ENCODE measurements at places on chromosomes 7 and 10. TPM values are rescaled to one million over a fixed set of nuclear protein-coding genes. Genes with fewer than 3 reads are reported as not detected.

The HYAL4 gene
- total RNA-seq = not detected

The SPDYE1 gene
- not detected for total RNA-seq

The CHST12 gene
- total RNA-seq = 1.7 TPM

The C10orf143 gene
- 1.5 TPM for total RNA-seq

The BAMBI gene
- not detected for total RNA-seq

The CDK14 gene
- 43.9 TPM for total RNA-seq

The ADRA2A gene
- total RNA-seq = 1.7 TPM

The ANKRD61 gene
- total RNA-seq = 1.3 TPM

The MSS51 gene
- 6.1 TPM for total RNA-seq

The CAV1 gene
- total RNA-seq = 267 TPM

The NXPH1 gene
- total RNA-seq = not detected

The EBLN1 gene
- total RNA-seq = not detected

The PRRT4 gene
- total RNA-seq = not detected

The ADAM12 gene
- not detected for total RNA-seq

DNA sequence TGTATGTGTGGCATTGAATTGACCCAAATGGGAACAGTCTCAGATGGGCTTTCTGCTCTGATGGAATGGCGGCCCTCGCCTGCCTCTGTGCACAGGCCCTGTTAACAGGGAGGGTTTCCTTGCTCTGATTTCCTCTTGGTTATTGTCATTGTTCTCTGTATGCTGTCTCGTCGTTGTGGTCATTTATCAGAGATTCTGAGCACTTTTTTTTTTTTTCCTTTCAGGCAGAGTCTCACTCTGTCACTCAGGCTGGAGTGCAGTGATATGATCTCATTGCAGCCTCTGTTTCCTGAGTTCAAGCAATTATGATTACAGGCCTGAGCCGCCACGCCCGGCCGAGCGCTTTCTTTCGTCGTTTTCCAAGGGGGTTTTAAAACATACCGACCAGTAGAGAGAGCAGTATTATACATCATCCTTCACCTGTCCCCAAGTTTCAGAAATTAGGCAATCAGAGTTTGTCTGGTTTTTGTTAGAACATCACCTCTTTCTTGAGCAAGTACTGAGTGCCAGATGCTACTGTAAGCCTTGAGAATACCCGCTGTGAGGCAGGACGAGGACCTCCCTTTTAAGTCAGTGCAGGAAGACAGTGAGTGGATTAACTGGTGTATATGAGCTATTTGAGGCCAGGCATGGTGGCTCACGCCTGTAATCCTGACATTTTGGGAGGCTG lies 6.5 kb downstream of the CHST12 start:
- DNase-seq = peak; percentile 28
- H3K27ac ChIP-seq = peak overlapping the region; percentile 23
- H3K4me3 ChIP-seq = no peak overlapping the region
- no peaks in the 10 kb centered on the region for H3K36me3 ChIP-seq
- H3K4me1 ChIP-seq = peaks cover 52% of the 10 kb centered on the region

DNA sequence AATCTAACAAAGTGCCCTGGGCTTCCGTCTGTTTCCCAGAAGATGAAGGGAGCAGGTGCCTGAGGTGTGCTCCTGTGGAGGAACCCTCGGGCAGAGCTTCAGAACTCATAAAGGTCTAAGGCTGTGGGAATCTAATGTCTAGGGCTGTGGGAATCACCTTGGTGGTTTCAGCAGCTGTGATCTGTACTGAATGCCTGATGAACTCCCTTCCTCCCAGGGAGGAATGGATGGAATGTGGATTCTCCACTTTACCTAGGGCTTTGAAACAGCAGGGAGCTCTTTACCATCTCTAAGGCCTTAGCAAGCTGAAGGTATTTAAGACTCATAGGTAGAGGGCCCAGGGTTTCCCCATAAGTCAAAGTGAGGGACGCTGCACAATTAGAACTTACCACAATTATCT lies 36.0 kb upstream of the SEMA3E start:
- H3K4me1 ChIP-seq = no peaks in the 10 kb centered on the region
- DNase-seq = no peak
- no peak overlapping the region for H3K27ac ChIP-seq
- no peaks in the 10 kb centered on the region for H3K27me3 ChIP-seq

DNA sequence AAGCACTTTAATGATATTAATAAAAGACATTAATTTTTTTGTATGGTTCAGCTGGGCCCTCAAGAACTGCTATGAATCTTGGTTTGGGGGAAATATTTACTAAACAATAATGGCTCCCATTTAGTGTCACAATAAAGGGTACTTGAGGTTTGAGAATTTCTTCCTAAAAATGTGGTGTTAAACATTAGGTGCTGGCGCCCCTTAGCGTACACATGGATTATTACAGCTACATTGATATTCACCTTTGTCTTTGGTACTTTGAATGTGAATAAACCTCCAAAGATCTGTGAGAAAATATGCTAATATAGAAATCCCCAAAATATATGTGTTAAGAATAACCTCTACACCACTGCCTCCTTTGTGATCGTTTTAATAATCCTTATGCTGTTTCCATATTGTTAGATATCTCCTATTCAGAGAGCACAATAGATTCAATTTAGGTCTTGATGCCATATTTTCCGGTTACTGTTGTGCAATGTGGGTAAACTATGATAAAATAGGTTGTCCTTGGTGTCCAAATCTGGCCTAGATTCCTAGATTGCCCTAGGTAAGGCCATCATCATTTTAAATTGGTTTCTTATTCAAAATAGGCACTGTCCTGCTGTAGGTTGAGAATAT lies 161.8 kb upstream of the CACNA2D1 start:
- no peak overlapping the region for H3K27ac ChIP-seq
- peak; percentile 64 for DNase-seq
- H3K36me3 ChIP-seq = no peaks in the 10 kb centered on the region
- H3K4me3 ChIP-seq = no peak overlapping the region

- H3K27me3 ChIP-seq = no peaks in the 10 kb centered on the region
- peaks cover 24% of the 10 kb centered on the region for H3K36me3 ChIP-seq
- peaks cover 34% of the 10 kb centered on the region for H3K4me1 ChIP-seq
- no peak overlapping the region for H3K4me3 ChIP-seq
- DNase-seq = no peak
Observed at GRCh38 chr10:88901206-88901983, 21.4 kb downstream of the STAMBPL1 start.

DNA sequence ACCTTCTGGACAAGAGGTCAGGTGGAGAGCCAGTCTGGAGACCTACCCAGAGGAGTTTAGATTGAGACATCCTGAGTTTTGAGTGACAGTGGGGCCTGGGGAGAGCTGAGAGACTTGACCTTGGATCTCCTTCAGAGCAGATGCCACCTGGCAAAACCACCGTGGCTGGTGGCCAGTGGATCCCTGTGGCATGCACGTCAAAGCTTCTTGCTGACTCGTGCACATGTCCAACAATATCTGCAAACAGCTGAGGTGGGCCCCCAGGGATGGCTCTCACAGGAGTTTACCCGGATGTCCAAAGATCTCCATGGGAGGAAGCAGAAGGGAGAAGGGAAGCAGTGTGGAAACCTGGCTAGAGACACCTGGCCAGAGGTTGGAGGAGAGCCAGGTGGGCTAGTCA lies 230.5 kb downstream of the FANK1 start:
- no peaks in the 10 kb centered on the region for H3K4me1 ChIP-seq
- H3K27ac ChIP-seq = no peak overlapping the region
- H3K4me3 ChIP-seq = no peak overlapping the region
- no peaks in the 10 kb centered on the region for H3K27me3 ChIP-seq
- no peaks in the 10 kb centered on the region for H3K36me3 ChIP-seq
- DNase-seq = no peak

- DNase-seq = no peak
- no peak overlapping the region for H3K4me3 ChIP-seq
- H3K27ac ChIP-seq = no peak overlapping the region
- no peaks in the 10 kb centered on the region for H3K36me3 ChIP-seq
- H3K4me1 ChIP-seq = no peaks in the 10 kb centered on the region
- no peaks in the 10 kb centered on the region for H3K27me3 ChIP-seq
Observed at GRCh38 chr10:10975647-10976046, 42.0 kb upstream of the CELF2 start.

DNA sequence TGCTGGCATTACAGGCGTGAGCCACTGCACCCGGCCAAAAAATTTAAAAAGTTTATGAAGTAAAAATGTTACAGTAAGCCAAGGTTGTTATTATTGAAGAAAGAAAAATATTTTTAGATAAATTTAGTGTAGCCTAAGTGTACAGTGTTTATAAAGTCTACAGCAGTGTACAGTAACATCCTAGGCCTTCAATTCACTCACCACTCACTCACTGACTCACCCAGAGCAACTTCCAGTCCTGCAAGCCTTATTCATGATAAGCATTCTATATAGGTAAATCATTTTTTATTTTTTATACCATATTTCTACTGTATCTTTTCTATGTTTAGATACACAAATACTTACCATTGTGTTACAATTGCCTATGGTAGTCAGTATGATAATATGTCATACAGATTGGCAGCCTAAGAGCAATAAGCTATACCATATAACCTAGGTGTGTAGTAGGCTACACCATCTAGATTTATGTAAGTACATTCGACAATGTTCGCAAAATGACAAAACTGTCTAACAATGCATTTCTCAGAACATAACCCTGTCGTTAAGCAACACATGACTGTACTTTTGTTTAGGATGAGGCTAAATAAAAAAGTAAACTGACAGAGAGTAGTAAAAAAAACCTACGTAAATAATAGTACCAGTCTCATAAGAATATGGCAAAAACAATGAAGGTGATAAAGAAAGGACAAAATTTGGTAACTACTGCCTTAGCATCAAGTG lies 77.8 kb upstream of the FAM133B start:
- H3K36me3 ChIP-seq = no peaks in the 10 kb centered on the region
- H3K27ac ChIP-seq = no peak overlapping the region
- H3K4me3 ChIP-seq = no peak overlapping the region
- no peaks in the 10 kb centered on the region for H3K4me1 ChIP-seq

DNA sequence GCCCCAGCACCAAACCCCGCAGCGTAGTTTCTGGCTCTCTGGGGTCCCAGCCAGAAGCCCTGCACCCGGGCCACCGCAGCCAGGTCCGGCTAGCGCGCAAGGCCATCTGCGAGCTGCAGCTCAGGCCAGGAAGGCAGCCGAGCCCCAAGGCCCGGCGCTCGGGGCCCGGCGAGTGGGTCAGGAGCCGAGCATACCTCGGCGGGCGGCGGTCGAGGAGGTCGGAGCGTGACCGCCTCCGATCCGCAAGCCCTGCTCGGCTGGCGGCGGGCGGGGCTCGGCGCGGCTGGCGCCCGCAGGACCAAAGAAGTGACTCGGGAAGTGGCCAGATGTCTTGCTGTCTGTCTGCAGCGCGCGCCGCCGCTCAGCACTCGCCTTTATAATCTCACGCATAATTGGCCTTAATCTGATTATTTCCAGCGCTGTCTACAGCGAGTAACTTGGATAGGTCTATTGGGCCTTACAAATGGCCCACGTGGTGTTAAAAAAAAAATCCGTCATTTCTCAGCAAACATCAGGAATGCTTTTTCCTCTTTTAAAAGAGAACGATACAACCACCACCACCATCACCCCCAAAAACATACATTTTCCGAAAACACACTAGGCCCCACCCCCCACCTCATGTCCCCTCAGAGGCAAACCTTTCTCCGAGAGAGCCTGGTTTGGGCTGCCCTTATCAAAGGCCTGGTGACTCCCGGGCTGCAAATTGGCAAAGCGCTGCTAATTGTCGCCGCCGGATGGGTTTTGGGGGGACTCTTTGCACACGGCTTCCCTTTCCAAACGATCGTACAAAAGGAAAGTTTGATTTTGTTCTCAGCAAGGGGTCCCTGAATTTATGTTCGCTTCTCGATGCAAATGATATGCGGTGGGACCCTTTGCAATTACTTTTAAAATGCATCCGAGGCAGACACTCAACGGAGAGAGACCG lies at the start of gene DRGX:
Gene DRGX, minus strand, starts transcription at position 349 of the 925 bp plus-strand sequence. CDS start 649 bp downstream, outside the sequence.
- peaks cover 19% of the 10 kb centered on the region for H3K4me1 ChIP-seq
- H3K27ac ChIP-seq = no peak within 1 kb of the TSS
- H3K4me3 ChIP-seq = no peak within 1 kb of the TSS
- no peak for DNase-seq
- peaks cover 100% of the 10 kb centered on the region for H3K27me3 ChIP-seq
- no peaks in the 10 kb centered on the region for H3K36me3 ChIP-seq

DNA sequence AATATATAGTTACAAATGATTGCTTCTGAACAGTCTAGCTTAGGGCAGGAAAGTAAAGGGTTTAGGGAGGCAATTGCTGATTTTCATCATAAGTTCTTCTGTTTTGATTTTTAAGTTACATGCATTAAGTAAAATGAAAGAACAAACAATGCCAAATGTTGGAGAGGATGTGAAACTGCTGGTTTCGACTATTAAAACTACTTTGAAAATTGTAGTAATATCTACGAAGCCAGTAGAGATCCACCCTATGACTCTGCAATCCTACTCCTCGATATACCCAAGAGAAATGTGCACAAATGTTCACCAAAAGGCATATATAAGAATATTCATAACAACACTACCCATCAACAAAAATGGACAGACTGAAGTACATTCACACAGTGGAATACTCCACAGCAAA lies 24.3 kb downstream of the PDZD8 start:
- H3K27me3 ChIP-seq = no peaks in the 10 kb centered on the region
- no peaks in the 10 kb centered on the region for H3K36me3 ChIP-seq
- no peak overlapping the region for H3K4me3 ChIP-seq

- no peak for DNase-seq
- H3K27ac ChIP-seq = no peak overlapping the region
- peaks cover 10% of the 10 kb centered on the region for H3K4me1 ChIP-seq
- H3K4me3 ChIP-seq = no peak overlapping the region
- H3K27me3 ChIP-seq = no peaks in the 10 kb centered on the region
- no peaks in the 10 kb centered on the region for H3K36me3 ChIP-seq
Observed at GRCh38 chr7:114949231-114949630, 27.3 kb downstream of the MDFIC start.

- no peak overlapping the region for H3K4me3 ChIP-seq
- H3K4me1 ChIP-seq = no peaks in the 10 kb centered on the region
- no peak overlapping the region for H3K27ac ChIP-seq
- DNase-seq = peak; percentile 7
Observed at GRCh38 chr7:39130274-39130673, 152.6 kb downstream of the POU6F2 start.

- no peaks in the 10 kb centered on the region for H3K27me3 ChIP-seq
- no peak overlapping the region for H3K4me3 ChIP-seq
- DNase-seq = no peak
- no peaks in the 10 kb centered on the region for H3K4me1 ChIP-seq
- H3K36me3 ChIP-seq = no peaks in the 10 kb centered on the region
Observed at GRCh38 chr10:106399112-106399511, 765.4 kb downstream of the SORCS1 start.

- no peaks in the 10 kb centered on the region for H3K4me1 ChIP-seq
- H3K27ac ChIP-seq = peak overlapping the region; percentile 35
- H3K36me3 ChIP-seq = no peaks in the 10 kb centered on the region
- no peaks in the 10 kb centered on the region for H3K27me3 ChIP-seq
Observed at GRCh38 chr7:21086688-21087087, 300.0 kb upstream of the SP8 start.

- no peak for DNase-seq
- H3K4me1 ChIP-seq = peaks cover 17% of the 10 kb centered on the region
- H3K4me3 ChIP-seq = no peak overlapping the region
- no peaks in the 10 kb centered on the region for H3K27me3 ChIP-seq
Observed at GRCh38 chr7:45976485-45976856, 55.4 kb upstream of the IGFBP3 start.

GRCh38 chr7:71627651-71628050 lies 495.7 kb downstream of the GALNT17 start:
- no peaks in the 10 kb centered on the region for H3K4me1 ChIP-seq
- no peak overlapping the region for H3K4me3 ChIP-seq
- H3K27me3 ChIP-seq = no peaks in the 10 kb centered on the region
